CD4-positive, alpha-beta T cell treated with Interleukin-2 at 100 ng/mL for 4 hours (primary cell): ENCODE measurements at places on chromosomes 1 and 21.

- no peak for DNase-seq
Observed at GRCh38 chr1:99603699-99604560, 42.0 kb upstream of the PALMD start.

DNA sequence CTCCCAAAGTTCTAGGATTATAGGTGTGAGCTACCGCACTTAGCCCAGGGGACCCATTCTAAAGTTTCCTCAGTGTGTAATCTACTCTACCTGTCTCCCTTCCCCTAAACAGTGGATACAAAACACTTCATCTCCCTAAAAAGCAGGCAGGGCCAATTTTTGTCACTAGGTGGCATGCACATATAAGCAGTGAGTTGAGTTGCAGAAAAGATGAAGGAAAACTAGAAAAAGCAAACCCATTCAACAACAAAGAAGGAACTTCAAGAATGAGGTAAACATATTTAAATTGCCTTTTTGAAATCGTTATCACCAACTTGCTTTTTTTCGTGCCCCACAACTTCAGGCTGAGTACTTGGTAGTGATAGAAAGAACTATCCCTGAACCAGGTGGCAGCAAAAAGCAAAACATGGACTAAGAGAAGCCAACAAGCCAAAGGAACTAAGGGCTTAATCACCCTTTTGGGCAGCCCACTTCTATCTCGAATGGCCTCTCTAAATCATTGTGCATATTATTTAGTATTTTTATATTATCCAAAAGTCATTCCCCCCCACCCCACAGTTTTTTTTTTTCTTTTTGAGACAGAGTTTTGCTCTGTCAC lies 19.7 kb upstream of the ALDH9A1 start:
- DNase-seq, result peak; percentile 35

- DNase-seq, result no peak
Observed at GRCh38 chr1:180691322-180691913, 59.6 kb downstream of the XPR1 start.

DNA sequence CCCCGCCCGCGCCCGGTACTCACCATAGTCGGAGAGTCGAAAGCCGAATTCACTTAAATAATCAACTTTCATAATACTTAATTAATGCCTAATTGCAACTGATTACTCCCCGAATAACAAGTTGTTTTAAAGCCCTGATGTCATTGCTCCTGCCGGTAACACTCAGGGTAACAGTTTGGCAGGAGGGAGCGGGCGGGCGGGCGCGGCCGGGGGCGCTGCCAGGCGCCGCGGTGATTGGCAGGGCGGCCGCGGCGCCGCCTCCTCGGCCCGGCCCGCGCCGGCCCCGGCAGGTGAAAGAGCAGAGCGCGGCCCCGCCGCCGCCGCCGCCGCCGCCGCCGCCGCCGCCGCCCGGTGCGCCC lies 102.2 kb downstream of the CASZ1 start:
- DNase-seq, result peak; percentile 67

DNA sequence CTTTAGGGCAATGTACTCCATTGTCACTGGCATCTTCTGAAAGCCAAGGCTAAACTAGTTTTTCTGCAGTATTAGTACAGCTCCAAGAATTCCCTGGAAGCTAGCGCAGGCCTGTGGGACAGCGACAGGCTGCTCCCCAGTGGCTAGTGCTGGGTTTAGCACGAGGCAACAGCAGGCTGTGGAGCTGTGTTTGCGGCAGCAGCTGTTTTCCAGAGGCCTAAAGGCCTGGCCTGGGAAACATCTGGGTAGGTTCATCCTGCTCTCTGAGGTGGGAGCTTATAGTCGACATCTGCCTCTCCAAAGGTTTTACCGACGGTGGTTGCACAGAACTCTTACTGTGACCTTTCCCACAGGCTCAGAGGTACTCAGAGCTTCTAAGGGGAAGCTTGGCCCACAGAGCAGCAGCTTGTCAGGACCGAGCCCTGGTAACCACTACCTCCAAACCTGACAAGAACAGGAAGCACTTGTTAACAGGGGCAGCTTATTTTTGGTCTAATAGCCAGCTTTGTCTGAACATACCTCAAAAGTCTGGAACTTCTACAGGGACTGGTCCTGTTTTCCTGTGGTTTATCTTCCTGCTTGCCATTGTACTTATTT lies 17.2 kb downstream of the CC2D1B start:
- no peak for DNase-seq

GRCh38 chr1:93350322-93350721 lies 4.6 kb downstream of the DR1 start:
- no peak for DNase-seq

GRCh38 chr21:31948676-31949075 lies 75.9 kb downstream of the HUNK start:
- no peak for DNase-seq

DNA sequence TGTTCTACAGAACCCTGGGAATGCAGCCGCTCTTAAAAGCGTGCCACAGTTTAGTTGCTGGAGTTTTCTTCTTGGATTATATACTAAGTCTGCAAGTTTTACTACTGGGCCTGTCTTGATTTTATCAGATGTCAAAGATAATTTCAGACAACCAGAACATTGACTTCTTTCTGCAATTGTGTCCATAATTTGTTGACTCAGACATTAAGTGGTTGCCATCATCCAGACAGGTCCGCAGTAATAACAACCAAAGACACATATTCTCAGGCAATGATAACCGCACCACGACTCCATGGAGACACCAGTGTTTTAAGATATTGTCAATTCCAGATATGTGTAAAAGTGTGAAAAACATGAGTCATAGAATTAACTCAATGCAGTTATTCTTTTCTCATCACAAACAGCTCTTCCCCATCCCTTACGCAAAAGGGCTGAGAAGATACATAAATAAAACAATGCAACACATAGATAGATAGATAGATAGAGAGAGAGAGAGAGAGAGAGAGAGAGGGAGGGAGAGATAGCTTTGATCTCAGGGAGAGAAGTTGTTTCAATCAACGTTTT lies 90.4 kb upstream of the FMN2 start:
- no peak for DNase-seq

DNA sequence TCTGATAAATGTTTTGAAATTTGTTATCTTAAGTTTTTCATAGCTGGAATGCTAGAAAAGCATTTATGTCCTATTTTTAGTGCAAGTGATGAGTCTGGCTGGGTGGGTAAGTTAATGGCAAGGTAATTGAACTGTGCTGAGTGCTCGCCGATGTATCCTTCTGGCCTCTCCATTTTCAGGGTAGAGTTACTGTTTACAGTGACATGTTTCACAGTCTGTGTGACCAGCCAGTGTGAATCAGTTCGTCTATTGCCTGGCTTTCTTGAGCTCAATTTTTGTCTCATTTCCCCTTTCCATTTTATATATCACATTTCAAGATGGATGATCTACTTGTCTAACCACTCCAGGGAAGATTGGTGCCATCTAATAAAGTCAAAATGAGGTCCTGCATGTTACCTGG lies 44.1 kb downstream of the ITSN1 start:
- DNase-seq, result no peak

- DNase-seq, result no peak
Observed at GRCh38 chr1:75127916-75128717, 6.1 kb upstream of the LHX8 start.

GRCh38 chr21:44090325-44090724 lies 16.9 kb upstream of the PWP2 start:
- no peak for DNase-seq

DNA sequence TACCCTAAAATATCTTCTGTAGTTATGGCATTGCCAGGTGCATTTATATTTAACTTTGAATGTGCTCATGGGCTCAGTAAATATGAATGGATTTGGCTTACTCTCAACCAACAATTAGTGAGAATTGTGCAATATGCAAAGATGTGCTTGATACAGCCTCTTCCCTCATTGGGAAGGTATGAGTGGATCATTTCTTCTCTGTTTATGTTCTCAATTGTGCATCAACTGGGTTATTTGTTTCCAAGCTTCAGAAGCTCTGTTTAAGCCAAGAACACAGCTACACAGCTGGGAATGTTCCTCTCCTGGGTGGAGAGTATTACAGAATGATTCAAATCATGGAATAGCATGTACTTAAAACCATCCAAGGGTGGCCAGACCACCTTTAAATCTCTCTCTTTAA lies 17.6 kb upstream of the MAP1LC3C start:
- DNase-seq, result no peak

DNA sequence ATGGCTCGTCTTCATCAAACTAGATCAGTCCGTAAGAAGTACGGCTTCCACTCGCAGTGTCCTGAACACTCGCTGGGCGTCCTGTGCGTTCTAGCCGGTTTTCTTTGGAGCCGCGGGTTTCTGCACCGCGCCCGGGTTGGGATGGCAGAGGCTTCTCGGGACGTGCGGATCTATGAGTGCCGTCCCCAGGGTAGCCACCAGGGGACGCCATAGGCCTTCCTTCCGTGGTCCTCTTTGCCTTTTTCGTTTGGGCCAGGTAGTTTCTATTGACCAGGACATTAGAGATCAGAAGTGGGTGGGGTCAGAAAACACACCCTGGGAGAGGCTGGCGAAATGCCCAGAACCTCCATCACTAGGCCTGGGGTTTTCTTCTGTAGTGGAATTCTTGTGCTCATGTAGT lies 273.8 kb downstream of the FAM72C start:
- DNase-seq, result no peak

DNA sequence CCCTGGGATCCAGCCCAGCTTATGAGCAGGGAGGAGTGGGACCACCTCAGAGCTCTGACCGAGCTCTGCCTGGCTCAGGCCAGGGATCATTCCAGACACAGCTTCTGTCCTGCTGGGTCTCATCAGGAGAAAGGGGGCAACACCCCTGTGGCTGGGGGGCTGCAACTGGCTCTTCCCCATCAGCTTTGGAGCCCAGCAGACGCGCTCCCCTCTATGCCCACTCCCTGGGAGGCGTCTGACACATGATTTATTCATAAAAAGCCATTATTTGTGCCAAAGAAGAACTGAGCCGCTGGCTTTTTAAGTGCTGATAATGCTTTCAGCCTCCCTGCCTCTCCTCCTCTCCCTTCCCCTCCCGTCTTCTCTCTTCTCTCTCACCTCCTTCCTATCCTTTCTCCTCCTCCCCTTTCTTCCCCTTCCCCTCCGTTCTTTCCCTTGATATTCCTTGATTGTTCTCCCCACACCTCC lies 25.0 kb downstream of the FOXO6 start:
- no peak for DNase-seq

GRCh38 chr1:14593302-14593701 lies 5.2 kb upstream of the KAZN start:
- no peak for DNase-seq

DNA sequence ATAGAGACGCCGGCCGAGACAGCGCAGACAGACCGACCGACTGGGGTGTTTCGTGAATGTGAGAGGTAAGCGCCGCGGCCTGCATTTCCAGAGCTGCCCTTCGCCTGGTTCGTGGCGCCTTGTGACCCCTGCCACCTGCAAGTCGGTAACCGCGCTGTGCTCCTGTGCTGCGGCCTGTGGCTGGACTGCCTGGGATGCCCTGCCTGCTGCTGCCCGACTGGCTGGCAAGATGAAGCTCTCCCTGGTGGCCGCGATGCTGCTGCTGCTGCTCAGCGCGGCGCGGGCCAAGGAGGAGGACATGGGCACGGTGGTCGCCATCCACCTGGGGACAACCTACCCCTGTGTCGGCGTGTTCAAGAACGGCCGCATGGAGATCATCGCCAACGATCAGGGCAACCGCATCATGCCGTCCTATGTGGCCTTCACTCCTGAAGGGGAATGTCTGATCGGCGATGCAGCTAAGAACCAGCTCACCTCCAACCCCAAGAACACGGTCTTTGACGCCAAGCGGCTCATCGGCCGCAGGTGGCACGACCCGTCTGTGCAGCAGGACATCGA lies 150.8 kb downstream of the RRAGC start:
- DNase-seq, result no peak

- DNase-seq, result no peak
Observed at GRCh38 chr21:15645830-15646229, 84.0 kb upstream of the USP25 start.

DNA sequence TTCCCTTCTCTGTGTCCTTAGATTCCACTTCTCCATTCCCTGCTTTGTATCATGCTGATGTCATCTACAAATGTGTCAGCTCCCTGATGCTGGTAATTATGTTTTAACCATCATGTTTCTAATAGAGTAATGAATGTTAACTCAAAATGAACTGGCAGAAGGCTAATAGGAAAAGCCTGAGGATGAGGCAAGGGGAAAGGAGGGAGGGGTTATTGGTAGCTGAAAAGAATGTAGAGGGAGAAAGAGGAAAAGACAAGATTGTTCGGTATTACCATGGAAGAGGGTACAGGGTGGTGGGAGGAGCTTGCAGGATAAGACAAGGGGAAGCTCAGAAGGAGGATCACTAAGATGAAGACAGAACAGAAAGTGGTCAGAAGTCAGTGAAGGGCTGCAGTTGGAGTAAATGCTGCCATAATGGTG lies 150.9 kb downstream of the ZC3H11B start:
- no peak for DNase-seq

DNA sequence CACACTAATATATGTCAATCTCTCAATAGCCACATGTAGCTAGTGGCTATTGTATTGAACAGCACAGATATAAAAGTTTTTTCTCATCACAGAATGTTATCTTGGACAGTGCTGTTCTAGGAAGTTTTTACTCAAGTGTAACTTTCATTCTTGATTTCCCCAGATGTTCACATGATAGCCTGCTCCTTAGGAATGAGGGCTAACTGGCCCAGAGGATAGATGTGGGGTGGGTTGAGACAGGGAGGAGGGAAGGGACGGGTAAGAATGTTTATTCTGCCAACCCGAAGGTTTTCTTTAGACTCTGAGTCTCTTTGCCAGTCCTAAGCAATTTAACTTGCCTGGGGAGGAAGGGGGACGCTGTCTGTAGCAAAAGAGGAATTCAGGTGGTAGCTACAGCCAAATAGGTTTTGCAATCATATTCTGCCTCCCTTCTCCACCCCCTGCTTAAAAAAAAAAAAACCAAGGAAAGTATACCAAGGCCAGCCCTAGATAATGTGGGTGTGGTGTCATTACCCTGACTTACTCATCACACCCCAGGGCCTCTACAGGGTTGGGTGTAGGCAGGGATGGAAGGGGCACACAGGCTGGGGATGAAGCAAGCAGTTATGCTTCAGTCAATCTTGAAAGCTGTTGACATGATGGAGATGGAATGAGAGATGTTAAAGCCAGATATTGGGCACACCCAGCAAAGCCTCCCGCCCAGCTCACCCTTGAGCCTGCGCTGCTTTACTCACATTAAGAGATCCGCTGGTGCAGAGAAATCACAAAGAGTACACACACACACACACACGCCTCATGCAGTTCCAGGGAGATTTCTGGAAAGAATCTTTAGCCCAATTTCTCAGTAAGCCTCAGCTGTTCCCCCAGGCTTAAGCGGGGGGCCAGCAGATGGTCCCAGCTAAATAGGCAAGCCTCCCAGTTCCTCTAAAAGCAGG lies 59.9 kb downstream of the PLXNA2 start:
- DNase-seq, result no peak

GRCh38 chr1:943545-944340 lies 15.3 kb downstream of the NOC2L start:
- no peak for DNase-seq
